ENCODE measurements at places on chromosomes 16 and 17.

- DNase-seq, result no peak
Observed at GRCh38 chr17:1362964-1363363, 37.1 kb downstream of the YWHAE start.

- DNase-seq, result no peak
Observed at GRCh38 chr17:16484445-16485175, 7.4 kb downstream of the LRRC75A start.

GRCh38 chr16:62077998-62078397 is 41.8 kb upstream of the CDH8 start:
- peak; percentile 41 for DNase-seq

DNA sequence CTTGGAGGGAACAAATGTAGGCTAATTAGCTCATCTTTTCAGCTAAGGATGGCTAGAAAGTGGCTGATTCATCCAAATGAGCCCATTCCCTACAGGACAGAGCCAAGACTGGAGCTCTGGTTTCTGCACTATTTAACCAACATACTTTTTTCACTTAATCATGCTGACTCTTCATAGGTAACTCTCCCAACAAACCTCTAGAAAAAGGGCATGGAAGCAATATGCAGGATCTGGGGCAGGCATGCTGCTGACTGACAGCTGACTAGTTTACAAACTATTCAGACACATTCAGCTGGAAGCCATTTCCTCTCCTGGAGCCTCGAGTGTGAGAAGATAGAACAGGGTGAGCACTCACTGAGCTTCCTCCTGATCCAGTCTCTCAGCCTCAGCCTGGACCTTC is 6.2 kb downstream of the BECN1 start:
- DNase-seq, result no peak

DNA sequence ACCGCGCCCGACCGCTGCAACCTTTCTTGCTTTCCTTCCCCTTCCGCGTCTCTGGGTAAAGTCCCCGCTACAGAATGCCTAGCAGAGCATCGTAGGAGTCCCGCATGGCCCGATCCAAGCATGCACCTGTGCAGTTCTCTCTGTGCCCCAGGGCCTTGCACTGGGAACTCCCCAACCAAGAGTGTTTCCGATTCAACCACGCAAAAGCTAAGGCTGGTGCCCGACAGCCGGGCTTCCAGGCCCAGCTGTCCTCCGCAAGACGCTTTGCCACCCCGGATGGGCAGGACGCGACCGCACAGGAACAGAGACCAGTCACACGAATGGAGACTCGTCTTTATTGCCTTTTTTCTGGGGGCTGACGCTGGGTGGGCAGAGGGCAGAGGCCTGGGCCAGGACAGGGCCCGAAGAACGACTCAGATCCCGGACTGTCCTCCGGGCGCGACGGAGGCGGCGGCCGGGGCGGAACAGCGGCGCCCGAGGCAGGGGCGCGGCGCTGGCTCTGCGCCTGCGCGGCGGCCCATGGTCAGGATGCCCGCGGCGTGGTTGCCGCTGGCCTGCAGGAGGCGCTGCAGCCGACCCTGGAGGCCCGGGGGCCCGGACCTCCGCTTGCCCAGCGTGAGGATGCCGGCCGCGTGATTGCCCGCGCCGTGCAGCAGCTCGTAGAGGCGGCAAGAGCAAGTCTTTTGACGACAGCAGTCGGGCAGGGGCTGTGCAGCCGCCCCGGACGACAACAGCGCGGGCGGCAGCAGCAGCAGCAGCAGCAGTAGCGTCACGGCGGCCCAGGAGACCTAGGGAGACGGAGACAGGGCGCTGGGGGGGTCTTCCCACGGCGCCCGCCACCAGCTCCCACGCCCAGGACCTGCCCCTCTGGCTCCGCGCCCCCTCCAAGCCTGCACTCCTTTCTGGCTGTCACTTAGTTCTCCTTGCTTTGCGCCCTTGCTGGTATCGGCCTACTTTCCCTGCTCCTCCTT is 1.2 kb downstream of the HCRT start:
- peak; percentile 81 for DNase-seq

DNA sequence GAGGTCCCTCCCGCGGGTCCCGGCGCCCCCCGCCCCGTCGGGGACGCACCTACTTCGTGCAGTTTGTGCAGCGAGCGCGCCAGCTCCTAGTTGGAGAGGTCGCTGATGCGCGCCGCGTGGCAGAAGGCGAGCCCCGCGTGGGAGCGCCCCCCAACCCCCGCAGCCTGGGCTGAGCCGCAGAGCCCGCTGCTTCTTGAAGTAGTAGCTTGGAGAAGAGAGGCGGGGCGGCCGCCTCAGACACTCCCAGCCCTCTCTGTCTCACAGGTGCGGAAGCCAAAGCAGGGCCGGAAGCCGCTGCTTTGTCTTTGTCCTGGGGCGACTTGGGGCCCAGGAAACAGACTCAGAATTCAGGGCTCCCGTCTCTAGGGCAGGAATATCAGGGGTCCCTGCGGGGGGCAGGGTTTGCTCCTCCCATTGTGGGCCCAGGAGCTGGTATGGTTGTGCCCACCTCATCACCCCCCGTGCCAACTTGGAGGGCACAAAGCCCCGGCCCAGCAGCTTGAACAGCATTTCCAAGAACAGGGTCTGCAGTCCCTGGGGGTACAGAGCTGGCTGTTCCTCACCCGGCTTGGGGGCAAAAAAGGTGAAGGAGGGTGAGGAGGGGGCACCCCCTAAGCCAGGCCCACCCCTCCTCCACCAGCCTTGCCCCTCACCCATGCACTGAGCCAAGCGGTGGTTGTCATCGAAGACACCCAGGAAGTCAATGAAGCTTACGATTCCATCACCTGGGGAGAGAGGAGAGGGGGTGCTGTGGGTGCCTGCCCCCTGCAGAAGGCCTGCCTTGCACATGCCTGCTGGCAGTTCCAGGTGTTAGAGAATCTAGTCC is 13.5 kb downstream of the SPATA32 start:
- DNase-seq, result peak; percentile 75

DNA sequence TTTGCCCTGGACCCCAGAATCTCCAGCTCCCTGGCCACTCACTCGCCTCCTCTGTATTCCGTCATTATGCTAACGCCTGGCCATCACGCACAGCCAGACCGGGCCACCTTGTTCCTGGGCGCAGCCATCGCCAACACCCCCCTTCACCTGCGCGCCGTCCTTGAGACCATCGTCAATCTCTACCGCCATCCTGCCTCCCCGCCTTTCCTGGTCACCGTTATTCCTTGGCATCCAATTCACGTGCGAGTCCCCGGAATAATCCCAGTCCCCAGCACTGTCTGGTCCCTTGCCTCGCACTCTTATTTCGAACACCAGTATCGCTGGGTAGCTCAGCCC is 541 bp downstream of the VKORC1 start:
- DNase-seq, result peak; percentile 55

GRCh38 chr17:16488186-16488967 is 3.6 kb downstream of the LRRC75A start:
- no peak for DNase-seq

DNA sequence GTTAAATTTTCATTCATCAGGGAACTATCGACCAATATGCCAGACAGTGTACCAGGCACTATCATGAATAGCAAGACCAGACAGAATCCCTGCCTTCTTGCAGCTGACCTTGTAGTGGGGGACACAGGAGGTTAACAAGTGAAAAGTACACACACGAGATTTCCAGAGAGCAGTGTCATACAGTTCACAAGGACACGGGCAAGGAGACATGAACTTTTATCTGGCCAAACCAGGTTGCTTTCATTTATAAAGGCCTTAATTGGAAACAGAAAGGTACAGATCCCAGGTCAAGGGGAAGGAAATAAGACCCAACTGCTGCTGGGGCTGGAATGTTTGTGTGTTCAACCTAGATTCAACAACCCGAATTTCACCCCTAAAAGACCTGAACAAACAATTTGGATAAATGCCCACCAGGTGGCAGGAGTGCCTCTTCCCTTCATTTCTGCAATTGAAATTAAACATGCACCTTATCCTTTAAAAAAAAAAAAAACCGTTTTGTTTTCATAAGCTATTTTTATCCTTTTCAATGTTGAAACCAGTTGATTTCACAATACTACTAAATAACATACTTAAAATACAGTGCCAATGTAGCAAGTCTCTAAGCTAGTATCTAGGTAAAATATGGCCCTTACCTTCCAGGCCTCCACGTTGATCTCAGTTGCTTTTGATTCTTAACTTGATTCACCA is 65.9 kb downstream of the EMP2 start:
- DNase-seq, result peak; percentile 26

- no peak for DNase-seq
Observed at GRCh38 chr17:68094481-68095078, 59.0 kb downstream of the KPNA2 start.

DNA sequence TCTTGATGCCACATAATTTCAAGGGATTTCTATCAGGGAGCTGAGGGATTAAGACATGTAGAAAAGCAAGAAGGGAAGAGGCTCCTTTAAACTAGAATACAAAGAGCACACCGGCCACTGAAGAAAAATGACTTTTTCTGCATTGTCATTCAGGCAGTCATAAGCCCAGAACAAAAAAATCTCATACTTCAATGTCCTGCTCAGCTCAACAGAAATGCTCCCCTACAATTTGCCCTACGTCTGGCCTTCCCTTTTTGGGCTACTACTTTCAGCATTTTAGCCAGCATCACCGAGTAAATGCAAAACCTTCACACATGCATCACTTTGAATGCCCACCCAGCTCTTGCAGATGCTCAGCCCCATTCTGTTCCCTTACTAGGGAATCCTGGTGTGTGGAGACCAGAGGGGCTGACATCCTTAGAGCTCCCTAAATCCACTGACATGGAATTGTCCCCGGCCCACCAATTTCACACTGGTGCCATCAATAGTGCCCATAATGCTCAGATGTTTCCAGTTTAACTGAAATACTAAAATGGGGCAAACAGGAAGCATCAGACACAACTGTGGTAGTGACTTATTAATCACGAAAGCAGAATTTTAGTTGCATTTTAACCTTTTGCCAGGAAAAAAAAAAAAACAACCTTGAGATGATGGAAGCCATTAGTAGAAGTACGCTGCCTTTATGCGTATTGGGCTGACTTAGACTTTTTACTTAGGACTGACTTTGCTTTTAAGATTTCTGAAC is 2.7 kb downstream of the MAP3K14 start:
- DNase-seq, result no peak

- peak; percentile 76 for DNase-seq
Observed at GRCh38 chr16:85114909-85115567, 2.8 kb upstream of the CIBAR2 start.

GRCh38 chr17:33015716-33016346 is 24.2 kb downstream of the SPACA3 start:
- DNase-seq, result no peak

- no peak for DNase-seq
Observed at GRCh38 chr17:39915559-39915958, 2.9 kb downstream of the GSDMB start.

- DNase-seq, result no peak
Observed at GRCh38 chr17:43529947-43530287, 16.2 kb downstream of the ETV4 start.

- DNase-seq, result peak; percentile 18
Observed at GRCh38 chr16:5850632-5851392, 753.2 kb upstream of the EEF2KMT start.

GRCh38 chr17:9645851-9646545 is 681 bp downstream of the USP43 start:
- DNase-seq, result peak; percentile 70

DNA sequence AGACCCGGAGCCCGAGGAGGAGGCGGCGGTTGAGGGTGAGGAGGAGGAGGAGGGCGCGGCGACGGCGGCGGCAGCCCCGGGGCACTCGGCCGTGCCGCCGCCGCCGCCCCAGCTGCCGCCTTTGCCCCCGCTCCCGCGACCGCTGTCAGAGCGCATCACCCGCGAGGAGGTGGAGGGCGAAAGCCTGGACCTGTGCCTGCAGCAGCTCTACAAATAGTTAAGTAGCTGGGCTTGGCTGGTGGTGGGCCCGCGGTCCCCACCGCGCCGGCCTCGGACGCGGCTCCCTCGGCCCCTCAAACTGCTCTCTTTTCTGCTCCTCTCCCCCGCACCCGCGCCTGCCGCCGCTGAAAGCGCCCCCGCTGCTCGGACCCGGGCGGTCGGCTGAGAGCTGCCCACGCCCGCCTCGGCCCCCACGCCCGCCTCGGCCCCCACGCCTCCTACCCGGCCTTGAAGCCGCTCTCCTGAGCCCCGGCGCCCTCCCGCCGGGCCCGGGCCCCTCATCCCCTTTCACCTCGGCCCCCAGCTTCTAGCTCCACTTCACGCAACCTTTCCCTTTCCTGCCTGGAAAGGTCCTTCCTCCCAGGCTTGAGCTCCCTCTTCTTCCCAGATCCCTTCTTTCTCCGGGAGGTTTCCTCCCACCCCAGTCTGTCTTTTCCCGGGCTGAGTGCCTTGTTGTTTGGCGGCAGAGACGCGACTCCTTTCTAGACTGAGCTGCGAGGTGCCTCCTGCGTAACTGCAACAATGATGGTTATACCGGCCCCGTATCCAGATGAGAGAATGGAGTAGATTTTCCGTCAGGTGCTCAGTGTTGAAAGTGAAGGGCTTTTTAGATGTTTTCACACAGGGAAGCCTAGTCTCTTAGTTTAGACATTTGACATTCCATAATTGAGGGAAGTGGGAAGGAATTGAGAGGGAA is 850 bp downstream of the PPM1E start:
- DNase-seq, result peak; percentile 57

- DNase-seq, result no peak
Observed at GRCh38 chr17:81648707-81649085, 7.6 kb downstream of the PDE6G start.

- no peak for DNase-seq
Observed at GRCh38 chr17:79818026-79818758, 21.0 kb downstream of the CBX4 start.

DNA sequence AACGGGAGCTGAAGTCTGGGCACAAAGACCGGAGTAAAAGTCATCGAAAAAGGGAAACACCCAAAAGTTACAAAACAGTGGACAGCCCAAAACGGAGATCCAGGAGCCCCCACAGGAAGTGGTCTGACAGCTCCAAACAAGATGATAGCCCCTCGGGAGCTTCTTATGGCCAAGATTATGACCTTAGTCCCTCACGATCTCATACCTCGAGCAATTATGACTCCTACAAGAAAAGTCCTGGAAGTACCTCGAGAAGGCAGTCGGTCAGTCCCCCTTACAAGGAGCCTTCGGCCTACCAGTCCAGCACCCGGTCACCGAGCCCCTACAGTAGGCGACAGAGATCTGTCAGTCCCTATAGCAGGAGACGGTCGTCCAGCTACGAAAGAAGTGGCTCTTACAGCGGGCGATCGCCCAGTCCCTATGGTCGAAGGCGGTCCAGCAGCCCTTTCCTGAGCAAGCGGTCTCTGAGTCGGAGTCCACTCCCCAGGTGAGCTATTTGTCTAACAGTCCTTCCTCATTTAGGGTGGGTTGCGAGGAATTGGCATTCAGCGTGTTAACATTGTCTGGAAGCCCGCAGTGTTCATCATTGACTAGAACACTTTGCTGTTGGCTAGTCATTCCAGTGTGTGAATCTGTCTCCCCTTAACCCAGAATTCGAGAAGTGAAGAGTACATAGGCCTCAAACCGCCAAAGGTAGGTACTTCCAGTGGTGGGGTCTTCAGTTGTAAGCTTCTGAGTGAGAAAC is 1.5 kb downstream of the CDK12 start:
- no peak for DNase-seq

GRCh38 chr17:65053354-65053881 is 3.1 kb downstream of the GNA13 start:
- no peak for DNase-seq

DNA sequence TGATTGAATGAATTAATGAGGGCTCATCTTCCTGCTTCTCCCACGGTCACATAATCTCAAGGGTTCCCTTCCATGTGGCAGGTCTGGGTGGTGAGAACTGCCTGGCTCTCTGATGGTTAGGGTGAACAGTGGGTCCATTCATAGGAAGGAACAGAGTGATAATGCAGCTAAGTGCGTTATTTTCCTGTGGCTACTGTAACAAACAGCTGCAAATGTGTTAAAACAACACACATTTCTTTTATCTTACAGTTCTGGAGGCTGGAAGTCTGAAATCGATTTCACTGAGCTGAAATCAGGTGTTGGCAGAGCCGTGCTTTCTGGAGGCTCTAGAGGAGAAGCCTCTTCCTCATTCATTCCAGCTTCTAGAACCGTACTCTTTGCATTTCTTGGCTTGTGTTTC is 95.3 kb downstream of the BMERB1 start:
- no peak for DNase-seq

All from NCI-H146 (cell line).